EH (cell line): ENCODE measurements at places on chromosomes 6 and 20.

DNA sequence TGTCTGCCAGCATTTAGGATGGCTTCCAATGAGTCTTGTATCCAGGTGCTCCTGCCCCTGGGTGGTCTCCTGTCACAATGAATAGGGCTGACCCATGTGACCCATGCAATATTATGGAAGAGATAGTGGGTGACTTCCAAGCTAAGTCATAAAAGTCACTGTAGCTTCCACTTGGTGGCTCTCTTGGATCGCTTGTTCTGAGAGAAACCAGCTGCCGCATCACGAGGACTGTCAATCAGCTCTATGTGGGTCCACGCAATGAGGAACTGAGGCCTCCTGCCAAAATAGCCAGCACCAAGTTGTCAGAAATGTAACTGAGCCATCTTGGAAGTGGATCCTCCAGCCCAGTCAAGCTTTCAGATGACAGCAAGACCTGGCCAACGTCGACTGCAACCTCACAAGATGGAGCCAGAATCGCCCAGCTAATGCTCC, 14.9 kb upstream of the MATN4 start:
- peak; percentile 56 for DNase-seq

- DNase-seq: no peak
Observed at GRCh38 chr6:165575158-165575549, 87.9 kb downstream of the PDE10A start.

DNA sequence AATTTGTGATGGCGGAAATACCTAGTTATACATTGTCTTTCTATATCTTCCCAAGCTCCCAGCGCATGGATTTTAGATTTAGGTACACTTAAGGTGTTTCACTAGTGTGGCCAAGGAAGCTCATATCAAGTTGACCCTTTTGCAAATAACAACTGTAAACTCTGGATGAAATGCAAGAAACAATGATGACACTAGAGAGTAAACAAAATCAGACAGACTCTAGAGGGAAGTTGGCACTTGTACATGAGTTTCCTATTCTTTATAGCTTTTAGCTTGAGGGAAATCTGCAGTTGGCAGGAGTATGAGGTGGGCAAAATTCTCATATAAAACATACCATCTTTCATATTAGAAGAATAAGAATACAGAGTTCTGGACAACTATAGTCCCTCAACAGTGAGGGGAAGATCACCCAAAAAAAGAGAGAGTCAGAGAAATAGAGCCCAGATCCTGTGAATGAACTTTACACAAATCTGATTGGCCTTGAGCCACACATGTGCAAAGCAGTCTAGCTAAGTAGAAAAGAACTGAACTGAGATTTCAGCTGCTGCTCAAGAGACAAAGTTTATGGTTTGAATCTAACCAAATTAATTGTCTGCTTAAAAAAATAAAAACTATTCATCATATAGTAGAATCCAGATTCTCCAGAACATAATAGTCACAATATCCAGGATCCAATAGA, 26.1 kb downstream of the TXLNB start:
- no peak for DNase-seq

GRCh38 chr20:41889126-41889843, 271.1 kb upstream of the CHD6 start:
- no peak for DNase-seq

DNA sequence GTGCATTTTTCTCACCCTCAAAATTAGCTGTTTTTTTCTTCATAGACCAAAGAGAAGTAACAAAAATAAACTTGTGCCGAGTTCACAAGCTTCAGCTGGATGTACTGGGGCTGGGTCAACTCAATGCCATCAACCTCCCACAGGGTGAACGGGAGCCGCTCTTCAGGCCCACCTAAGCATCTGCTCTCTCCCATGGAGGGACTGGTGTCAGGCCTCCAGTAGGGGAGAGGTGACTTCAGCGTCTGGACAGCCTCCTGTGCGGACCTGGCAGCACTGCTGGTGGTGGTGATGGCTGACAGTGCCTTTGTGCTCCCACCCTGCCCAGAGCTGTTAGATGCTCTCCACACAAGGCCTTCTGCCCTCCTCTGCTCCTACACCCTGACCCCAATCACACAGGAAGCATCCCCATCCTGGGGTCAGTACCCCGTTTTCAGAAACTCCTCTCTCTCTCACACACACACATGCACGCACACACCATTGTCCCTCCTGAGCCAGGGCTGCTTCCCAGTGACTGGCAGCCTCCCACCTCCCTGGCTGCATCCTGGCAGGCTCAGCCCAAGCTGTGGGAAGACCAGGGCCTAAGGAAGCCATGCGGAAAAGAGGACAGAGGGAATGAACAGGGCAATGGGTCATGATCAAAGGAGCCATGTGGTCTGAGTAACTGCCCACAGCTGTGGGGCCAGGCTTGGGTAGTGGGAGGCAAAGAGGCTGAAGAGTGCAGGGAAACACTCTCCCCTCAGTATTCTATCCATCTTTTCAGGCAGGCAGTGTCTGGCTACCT, 17.7 kb downstream of the CST8 start:
- DNase-seq: no peak

DNA sequence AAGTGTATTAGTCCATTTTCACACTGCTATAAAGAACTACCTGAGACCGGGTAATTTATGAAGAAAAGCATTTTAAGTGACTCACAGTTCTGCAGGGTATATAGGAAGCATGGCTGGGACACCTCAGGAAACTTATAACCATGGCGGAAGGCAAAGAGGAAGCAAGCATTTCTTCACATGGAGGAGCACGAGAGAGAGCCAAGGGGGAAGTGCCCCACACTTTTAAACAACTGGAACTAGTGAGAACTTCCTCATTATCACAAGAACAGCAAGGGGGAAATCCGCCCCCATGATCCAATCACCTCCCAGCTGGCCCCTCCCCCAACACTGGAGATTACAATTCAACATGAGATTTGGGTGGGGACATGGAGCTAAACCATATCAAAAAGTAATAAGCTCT, 28.3 kb upstream of the B3GAT2 start:
- DNase-seq: no peak

GRCh38 chr6:113585246-113585645, 271.9 kb upstream of the MARCKS start:
- DNase-seq: no peak

- peak; percentile 65 for DNase-seq
Observed at GRCh38 chr6:42100029-42100901, 42.2 kb downstream of the C6orf132 start.

DNA sequence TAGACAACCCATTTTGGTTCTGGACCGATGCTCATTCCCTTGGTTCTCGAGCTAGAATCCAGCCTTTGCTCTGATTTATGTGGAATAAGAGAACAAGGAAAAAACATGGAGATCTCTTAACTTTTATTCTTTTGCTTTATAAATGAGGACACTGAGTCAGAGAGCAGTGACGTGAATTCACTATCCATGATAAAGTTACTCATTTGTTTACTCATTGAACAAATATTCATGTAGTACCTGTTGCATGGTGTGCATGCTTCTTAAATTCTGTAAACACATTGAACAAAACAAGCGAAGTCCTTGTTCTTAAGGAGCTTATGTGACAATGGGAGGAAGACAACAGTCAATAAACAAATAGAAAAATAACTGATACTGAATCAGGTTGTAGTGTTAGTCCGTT, 56.9 kb downstream of the BMP2 start:
- no peak for DNase-seq

DNA sequence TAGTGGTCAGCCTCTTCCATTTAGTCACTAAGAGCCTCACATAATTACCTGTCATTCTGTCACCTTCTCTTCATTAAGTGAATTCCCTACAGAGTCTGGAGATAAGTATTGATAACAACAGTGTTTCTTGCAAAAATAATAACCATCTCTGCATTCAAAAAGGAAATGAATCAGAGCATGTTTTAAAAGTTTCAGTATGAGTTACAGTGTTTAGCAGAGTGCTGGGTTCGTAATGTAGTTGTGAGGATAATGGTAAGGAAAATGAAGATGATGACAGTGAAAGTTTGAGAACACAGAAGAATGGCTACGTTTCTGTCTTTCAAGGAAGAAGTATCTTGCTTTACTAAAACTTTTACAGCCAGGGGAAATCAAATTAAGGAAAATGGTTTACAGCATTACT, 31.3 kb downstream of the GPRC6A start:
- no peak for DNase-seq

DNA sequence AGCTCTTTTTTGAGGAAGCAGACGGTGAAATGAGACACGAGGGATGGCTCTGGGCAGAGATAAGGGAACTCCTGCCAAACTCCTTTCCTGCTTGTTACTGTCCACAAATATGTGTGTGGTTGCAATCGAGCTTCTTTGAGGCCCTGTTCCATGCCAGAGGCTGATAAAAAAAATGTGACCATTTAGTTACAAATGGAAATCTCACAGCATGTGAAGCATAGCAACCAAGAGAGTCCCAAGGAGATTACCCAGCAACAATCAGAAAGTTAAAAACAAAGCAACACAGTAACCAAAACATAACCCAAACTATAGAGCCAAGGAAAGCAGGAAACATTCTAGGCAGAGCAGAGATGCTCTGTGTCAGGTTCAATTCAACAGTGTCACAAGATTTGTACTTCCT, 35.4 kb upstream of the HMGN3 start:
- DNase-seq: peak; percentile 81

DNA sequence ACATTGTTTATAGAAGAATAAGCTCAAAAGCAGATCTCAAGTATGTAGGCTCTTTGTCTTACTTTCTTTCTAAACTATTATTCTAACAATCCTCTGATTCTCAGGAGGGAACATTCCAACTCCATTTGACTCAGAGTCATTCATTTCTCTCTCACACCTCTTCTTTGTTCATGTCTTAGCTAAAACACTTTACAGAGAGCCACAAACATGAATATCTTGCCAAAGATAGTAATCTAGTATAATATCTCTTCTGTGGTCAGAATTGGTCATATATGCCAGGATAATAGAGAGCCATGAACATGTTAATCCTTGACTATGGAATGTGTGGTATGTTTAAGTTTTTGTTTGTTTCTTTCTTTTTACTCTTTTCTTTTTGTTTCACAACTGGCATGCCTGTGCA, 456.0 kb upstream of the PTCHD4 start:
- DNase-seq: peak; percentile 5

DNA sequence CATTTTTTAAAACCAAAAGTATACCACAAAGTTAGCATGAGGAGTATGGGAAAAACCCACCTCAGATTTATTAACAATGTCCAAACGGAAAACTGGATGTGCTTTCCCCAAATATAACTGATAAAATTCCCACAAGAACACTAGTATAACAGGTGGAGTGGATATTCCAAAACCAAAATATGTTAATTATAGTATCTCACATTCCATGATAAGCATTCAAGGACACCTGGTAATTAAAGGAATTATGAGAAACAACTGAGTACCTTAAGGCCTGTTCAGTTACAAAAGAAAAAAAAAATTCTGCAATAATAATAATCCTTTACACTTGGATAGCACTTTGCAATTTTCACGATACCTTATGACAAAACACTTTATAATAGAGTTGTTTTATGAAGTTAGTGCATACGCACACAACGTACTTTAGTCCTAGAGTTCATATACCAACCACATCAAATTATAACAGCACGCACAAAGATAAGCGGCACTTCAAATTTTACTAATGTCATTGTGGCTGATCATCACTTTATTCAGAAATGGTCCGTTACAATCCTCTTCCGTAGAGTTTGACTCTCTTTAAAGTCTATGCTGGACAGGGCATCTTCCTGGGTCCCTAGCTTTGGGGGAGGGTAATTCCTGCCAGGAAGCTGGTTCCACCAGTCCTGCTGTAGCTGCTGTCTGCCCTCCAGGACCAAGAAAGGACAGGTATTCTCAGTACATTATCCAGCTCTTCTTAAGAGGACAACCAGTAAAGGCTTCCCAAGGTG, 1.7 kb downstream of the CDK19 start:
- DNase-seq: peak; percentile 21

GRCh38 chr20:38581013-38581412, at the start of gene ADIG:
Gene ADIG, plus strand, starts transcription at chr20:38581197. Its CDS starts 54 bp downstream, at chr20:38581251.
- no peak for DNase-seq

DNA sequence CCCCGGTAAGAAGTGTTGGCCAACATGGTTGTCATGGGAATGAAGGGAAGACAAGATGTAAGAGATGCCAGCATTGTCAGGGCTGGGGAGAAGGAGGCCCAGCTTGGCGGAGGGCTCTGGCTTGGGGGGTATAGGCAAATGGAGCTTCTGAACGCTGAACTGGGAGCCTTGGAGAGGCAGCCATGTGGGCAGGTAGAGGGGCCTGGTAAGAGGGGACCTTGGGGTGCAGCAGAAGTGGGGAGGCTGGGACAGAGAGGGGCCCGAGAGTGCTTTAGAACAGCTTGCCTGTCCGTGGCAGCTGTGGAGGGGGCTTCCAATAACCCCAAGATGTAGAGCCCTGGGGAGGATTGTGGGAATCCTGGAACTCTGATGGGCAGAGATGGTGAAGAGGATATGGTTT, 3.0 kb downstream of the SLC22A1 start:
- no peak for DNase-seq

- DNase-seq: peak; percentile 93
Observed at GRCh38 chr20:25000268-25000801, 7.8 kb upstream of the APMAP start.

- DNase-seq: peak; percentile 90
Observed at GRCh38 chr6:108294727-108295625, at the start of gene AFG1L. Gene AFG1L, plus strand, starts transcription at chr6:108295054. Its CDS starts 26 bp downstream, at chr6:108295080.

DNA sequence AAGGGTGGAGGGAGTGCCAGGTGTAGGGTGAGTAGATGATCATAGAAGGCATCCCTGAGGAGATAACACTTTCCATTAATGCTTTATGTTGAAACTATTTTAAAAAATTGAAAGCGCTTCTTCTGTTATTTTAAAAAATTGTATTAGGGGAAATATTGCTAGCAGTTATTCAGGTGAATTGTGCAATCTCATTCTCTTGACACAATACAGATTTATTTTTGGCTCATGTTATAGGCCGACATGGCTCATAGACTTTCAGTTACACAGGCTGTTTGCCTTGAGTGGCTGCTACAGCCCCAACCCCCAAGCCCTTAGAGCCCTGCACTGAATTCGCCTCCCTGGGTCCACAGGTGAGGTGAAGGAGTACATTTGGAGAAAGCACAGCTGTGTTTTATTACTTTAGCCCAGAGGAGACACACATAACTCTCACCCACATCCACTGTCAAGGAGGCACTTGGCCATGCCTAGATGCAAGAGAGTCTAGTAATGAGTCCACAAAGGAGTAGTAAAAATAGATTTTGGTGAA, 228.2 kb downstream of the RFPL4B start:
- DNase-seq: no peak

GRCh38 chr20:45359406-45360148, 3.4 kb upstream of the SYS1 start:
- DNase-seq: peak; percentile 54

DNA sequence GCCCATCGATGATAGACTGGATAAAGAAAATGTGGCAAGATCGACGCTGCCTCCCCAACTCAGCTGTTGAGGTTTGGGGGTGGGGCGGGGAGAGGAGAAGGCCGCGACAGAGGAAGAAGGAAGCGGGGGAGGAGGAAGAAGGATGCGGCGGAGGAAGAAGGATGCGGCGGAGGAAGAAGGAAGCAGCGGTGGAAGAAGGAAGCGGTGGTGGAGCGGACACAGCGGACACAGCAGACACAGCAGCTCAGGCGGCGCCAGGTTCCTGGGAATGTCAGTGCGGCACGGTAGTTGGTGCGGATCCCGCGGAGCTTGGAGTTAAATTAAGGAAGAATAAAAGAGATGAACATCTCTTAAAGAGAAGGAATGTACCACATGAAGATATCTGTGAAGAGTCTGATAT, 163.9 kb upstream of the NT5E start:
- DNase-seq: no peak

- no peak for DNase-seq
Observed at GRCh38 chr20:64025826-64026412, 10.1 kb upstream of the C20orf204 start.
